ENCODE measurements at places on chromosomes 6 and 20.

- no peak for DNase-seq
Observed at GRCh38 chr6:13763740-13764381, 50.5 kb downstream of the MCUR1 start.

- DNase-seq, result no peak
Observed at GRCh38 chr6:157056275-157056674, 267.0 kb downstream of the TMEM242 start.

DNA sequence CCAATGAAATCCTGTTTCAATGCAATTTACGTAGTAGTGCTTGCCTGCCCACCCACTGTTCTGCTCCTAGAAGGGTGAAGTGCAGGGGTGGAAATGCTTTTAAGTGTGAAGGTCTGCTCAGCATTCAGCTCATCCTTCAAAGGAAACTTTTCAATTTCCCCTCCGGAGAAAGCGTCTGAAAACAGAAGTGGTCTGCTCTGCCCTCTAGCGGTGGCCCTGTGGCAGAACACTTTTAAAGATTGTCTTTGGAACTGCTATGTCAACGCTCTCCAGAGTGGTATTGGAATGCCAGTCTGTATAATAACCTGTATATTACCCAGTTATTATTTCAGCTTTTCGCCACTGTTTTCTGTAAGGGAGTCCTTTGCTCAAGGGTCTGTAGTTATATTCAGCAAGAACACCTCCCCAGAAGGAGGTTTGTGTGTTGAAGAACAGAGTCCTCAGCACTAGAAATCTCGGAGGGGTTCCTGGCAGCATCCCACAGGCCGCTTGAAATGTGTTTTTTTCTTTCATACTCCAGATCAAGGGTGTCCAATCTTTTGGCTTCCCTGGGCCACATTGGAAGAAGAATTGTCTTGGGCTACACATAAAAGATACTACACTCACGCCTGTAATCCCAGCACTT, 63.1 kb upstream of the KLHL31 start:
- peak; percentile 22 for DNase-seq

DNA sequence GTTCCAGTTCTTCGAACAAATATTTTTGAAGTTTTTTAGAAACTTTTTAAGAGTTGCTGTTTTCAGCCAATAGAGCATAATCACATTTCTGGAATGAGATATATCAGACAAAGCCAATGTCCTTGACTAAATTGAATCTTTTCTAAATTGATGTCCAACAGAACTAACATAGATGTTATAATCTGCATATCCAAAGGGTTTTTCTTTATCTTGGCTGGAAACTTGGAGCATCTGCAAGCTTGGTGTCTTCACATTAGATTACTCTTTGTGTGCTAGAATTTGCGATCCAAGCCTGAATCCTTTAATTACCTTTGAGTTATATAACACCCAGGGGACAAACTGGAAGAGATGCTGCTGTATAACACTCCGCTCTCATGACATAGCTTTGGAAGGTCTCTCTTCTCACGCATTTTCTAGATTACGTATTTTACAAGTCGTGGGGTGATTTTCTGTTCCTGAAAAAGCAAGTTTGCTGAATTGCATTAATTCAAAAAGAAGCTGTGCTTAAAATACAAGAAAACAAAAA, 64.4 kb upstream of the FUCA2 start:
- DNase-seq, result no peak

GRCh38 chr6:27582928-27583725, 110.2 kb upstream of the ZNF184 start:
- DNase-seq, result peak; percentile 57

- DNase-seq, result no peak
Observed at GRCh38 chr6:36277946-36278470, 8.1 kb downstream of the PNPLA1 start.

DNA sequence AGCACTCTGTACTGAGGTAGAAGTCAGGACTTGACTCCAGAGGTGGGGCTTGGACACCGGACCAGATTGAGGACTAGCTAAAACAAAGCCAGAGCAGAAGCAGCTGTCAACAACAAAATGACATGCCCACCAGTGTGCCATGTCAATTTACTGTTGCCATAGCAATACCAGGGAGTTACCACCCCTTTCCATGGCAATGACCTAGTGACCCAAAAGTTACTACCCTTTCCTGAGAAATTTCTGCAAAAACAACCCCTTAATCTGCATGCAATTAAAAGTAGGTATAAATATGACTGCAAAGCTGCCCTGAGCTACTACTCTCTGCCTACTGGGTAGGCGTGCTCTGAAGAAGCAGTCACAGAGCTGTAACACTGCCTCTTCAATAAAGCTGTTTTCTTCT, 21.0 kb downstream of the MAP3K5 start:
- DNase-seq, result no peak

DNA sequence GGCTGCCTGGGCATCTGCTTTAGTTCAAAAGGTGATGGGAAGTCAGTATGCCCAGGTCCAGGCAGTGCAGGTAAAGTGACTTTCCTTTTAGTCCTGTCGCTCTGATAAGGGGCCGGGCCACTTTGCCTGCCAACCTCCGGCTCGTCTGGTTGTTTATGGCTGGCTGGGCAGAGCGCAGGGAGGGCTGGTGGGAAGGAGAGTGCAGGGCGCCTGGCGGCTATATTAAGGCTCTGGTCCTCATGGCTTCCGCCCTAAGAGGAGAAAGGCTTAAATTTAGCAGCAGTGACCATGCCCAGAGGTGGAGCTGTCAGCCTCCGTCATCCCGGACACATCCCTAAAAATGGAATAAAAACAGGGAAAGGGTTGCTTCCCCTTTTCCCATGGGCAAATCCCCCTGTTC, 14.6 kb downstream of the GATA5 start:
- no peak for DNase-seq

GRCh38 chr6:17585766-17586490, 14.2 kb upstream of the FAM8A1 start:
- DNase-seq, result no peak

All from KG1 (cell line).